ENCODE measurements at places on chromosomes 3 and 15.
A peak's percentile ranks its signal among the peaks of the same experiment; 100 is the strongest.

GRCh38 chr15:83053151-83053550 is 13.9 kb downstream of the BTBD1 start:
- DNase-seq = no peak

- DNase-seq = no peak
Observed at GRCh38 chr3:179473565-179473964, 22.3 kb upstream of the GNB4 start.

DNA sequence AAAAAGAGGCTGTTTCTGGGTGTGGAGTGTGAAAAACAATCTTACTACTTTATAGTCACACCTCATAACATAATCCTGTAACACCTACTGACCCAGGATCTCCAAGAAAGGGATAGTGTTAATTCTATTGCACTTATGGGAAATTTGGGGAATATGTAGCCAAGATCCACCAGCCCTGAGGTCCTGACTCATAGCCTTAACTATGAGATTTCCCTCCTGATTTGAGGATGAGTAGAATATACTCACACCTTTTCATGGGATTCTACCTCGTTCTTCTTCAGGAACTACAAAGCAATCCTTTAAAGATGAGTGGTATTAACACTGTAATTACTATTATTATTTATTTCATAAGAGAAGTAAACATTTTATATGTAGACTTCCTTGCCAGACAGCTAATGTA is 315.2 kb downstream of the MECOM start:
- DNase-seq = no peak

GRCh38 chr3:127689266-127689860 is 16.6 kb downstream of the ABTB1 start:
- no peak for DNase-seq

DNA sequence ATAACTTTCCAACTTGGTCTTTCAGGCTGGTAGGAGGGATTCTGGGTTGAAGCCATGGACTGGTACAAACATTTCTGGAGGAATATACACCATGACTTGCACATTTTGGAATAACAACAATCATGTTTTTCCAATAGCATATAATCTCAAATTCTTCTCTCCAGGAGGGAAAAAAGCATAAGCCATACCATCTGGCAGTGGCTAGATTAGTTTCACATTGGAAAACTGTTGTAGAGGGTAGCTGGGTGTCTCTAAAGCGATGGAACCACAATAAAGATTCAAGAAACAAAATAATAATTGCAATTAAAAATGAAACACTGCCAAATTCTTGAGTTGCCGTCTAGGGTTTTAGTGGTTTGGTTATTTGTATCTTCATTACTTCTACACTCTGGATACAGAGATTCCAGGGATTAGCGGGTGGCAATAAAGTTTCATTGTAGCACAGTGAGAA is 278.5 kb upstream of the RASGRP1 start:
- DNase-seq = no peak

- no peak for DNase-seq
Observed at GRCh38 chr3:87228316-87228715, 1.2 kb downstream of the CHMP2B start.

GRCh38 chr15:73818308-73818985 is 54.9 kb upstream of the TBC1D21 start:
- no peak for DNase-seq

GRCh38 chr3:69807674-69808073 is 68.4 kb downstream of the MITF start:
- no peak for DNase-seq

DNA sequence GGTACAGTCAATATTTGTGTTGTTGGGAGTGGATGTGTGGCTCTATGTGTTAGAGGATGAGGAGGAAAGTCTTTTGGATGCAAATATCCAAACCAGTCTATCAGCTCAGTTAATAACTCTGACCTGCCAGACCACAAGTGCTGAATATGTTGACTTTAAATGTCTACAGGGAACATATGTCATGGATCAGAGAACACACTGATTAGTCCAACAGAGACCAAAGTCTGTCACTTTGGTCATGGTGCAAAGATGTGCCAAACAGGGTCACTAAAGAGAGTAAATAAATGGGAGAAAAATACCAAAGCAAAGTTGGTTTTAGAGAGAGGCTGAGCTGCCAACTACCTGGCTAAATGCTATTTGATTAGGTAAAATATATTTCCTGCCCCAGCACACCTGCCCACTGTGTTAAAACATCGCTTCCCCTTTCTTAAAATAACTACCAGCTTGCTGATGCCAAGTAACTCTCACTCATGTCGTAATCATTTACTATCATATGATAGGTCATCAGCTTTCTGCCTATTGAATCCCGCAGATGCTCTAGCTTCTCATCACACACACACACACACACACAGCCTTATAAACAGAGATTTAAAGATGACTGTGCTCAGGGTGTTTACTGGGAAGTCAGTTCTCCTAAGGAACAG is 173.3 kb downstream of the PDZRN3 start:
- DNase-seq = no peak

DNA sequence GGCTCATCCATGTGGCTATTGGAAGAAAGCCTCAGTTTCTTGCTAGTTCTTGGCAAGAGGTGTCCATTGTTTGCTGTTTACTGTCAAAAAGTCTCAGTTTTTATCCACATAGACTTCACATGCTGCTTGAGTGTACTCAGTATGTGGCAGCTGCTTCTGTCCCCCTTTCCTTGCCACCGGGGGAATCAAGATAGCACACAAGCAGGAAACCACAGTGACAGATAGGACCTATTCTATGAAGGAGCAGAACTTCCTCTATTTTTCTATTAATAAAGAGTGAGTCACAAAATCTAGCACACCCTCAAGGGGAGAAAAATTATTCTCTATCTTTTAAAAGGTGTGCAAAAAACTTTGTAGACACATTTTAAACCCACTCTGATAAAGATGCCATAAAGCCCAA is 121.4 kb upstream of the GMNC start:
- no peak for DNase-seq

GRCh38 chr15:52483707-52484106 is 45.0 kb downstream of the MYO5A start:
- DNase-seq = no peak

DNA sequence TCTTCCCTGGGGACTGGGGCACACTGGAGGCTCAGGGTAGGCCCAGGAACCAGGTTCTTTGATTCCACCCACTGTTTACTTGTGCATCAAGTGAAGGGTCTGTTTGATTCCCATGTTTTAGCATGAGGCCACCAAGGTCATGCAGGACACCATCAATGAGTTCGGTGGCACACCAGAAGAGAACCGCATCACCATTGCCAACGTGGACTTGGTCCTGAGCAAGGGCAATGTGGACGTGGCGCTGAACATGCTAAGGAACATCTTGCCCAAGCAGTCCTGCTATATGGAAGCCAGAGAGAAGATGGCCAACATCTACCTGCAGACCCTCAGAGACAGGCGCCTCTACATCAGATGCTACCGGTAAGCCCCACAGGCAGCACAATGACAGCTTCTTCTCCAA is 21.5 kb downstream of the TTC21A start:
- DNase-seq = no peak

- DNase-seq = peak; percentile 25
Observed at GRCh38 chr3:87260270-87260669, 16.1 kb downstream of the POU1F1 start.

DNA sequence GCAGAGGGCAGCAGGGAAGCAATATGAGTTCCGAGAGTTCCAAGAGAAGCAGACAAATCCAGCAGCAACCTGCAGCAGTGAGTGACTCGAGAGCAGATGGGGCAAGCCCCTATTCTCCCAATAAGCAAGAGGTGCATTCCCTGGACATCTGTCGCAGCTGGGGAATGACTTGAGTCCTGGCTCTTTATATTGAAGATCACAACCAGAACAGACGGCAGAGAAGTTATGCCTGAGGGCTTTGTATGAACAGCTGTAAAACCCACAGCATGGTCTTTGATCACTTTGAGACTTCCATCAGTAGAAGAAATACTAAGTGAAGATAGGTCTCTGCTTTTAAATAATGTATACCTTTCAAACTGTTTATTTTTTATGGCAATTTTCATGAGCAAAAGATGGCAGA is 23.6 kb upstream of the C3orf22 start:
- DNase-seq = no peak

- DNase-seq = no peak
Observed at GRCh38 chr3:160702290-160702689, 25.3 kb downstream of the ARL14 start.

DNA sequence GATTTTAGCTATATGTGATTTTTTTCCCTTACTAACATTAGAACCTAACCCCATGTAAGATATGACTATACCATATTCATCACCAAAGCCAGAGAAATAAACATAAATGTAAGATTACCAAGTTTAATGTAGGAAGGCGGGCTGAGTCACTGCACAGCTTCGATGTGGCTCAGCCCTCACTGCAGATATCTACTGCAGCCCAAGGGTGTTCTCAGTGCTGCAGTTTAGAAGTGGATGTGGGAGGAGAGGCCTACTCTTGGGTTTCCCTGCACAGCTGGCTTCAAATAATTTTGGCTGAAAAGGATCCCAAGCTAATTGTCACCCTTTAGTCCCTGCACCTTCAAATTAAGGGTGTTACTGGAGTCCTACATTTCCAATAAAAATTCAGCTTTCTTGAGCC is 9.3 kb downstream of the ARPP19 start:
- DNase-seq = no peak

DNA sequence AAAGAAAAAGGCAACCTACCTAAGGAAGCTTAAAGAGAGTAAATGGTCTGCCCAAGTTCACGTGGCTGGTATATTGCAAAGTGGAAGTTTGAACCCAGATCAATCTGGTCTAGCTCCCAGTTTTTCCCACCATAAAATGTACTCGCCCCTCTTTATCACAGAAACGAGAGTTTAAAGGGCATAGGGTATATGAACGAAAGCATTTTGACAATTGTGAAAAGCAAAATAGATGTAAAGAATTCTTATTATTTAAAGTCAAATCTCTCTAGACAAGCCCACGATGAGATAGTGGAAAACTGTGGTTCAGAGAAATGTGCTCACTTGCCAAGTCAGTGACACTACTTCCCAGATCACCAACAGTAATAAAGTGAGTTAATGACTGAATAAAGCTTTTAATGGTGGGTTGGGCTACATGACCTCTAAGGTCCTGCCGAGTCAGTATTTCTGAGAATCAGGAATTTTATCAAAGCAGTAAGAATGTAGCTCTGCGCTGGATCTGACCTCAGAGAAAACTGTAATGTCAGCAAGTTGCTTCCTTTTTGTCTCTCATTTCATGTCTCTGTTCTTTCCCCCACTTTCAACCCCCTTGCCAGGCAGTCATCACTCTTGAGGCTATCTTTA is 23.3 kb upstream of the NEO1 start:
- DNase-seq = no peak

GRCh38 chr3:153026026-153026425 is 136.0 kb upstream of the RAP2B start:
- DNase-seq = no peak

DNA sequence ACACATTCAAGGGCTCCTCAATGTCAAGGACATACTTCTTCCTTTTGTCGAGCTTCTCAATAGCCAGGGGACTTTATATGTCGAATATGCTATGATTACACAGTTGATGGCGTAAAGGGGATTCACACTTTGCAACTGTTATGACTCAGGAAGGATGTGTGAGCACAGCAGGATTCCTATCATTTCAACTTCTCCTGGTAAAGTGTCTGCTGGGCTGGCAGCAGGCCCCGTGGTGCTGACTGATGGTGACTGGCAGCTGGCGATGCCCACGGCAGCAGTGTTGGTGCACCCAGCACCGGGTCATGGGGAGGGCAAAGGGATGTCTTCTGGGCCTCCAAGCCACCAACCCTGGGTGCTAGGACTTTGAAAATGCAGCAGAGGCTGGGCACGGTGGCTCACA is 44.8 kb upstream of the GNB5 start:
- no peak for DNase-seq

DNA sequence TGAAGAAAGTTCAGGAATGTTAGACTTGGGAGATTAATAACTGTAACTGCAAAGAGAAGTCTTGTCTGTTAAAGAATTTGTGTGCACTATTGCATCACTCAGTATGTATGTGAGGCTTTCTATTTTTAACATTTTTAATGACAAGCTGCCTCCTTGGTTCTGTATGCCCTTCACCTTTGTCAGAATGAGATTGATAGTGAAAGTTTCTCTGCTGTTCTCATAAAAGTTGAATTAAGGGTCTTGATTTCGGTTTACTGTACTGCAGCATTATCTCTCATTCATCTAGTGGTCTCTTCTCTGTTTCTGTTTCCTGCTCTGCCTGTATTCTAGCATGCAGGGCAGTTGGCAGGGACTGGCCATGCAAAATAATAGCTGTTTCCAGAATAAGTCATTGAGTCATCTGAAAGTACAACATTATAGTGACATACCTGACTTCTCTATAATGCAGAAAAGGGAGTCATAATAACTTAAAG is 454.9 kb downstream of the IL5RA start:
- no peak for DNase-seq

- no peak for DNase-seq
Observed at GRCh38 chr3:23301819-23302218, 98.7 kb downstream of the UBE2E2 start.

GRCh38 chr15:62142736-62143135 is 22.3 kb downstream of the C2CD4B start:
- DNase-seq = no peak

GRCh38 chr3:141257961-141258360 is 26.3 kb downstream of the PXYLP1 start:
- no peak for DNase-seq

GRCh38 chr3:133758964-133759739 is 13.0 kb downstream of the TF start:
- DNase-seq = no peak

Measured in stimulated activated naive CD8-positive, alpha-beta T cell treated with anti-CD3 and anti-CD28 coated beads, Interleukin-15, amount 100 ng/mL, for 72 hours (primary cell).